ENCODE measurements at places on chromosomes 16 and 17.

DNA sequence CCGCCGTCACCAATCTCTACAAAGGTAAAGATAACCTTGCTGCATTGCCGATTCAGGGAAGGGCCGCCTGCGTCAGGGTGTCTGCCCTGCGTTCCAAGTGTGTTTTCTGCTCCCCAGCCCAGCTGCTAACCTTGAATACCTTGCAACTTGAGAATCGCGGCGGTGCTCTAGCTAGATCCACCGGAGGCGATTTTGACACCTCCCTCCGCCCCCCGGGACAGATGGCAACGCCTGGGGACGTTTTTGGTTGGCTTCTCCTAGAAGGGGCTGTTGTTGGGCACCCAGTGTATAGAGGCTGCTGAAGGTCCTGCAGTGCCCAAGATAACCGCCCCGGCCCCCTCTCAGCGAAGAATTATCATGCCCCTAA lies 1.5 kb downstream of the HAPSTR1 start:
- DNase-seq, result peak; percentile 45

DNA sequence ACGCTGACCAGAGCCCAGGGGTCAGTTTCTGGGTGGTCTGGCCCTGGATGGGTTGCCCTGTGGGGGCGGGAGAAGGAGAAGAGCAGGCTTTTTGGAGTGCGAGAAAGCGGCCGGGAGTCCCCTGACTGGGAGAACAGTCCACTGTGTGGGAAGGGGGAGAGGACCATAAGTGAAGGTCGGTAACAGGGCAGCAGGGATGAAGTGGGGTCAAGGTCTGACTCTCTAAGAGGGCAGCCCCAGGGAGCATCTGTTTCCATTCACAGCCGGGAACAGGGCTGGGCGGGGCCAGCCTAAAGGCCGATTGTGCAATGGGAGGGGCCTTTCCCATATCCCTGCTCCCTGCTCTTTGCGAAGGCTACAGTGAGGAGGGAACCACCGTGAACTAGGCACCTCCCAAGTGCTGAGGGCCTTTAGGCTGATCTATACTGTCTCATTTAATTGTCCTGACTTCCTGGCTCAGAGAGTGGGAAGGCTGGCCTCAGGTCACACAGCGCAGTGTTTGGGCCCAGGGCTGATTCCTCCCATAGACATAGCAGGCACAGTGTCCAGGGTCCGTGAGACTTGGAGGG lies 10.4 kb upstream of the WFDC1 start:
- DNase-seq, result no peak

- no peak for DNase-seq
These were observed 24.8 kb downstream of the SERPINF1 start for GRCh38 chr17:1786708-1787107.

DNA sequence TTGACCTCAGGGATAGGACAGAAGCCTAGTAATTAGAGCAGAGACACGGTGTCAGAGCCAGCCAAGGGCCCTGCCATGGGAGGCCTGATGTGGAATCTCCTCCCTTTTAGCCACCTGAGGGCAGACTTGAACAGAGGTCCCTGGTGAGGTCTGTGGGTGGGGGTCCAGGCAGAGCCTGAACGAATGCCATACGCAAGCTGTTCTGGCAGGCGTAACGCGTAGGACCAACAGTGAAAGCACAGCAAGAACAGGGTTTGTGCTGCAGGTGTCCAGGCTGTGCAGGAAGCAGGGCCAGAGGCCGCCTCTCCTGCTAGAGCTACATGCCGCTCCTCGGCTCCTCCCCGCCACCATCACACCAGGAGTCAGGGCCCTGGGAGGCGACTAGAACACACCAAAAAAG lies 81.9 kb upstream of the TBX2 start:
- no peak for DNase-seq

GRCh38 chr16:89374393-89374960 lies 115.9 kb downstream of the ANKRD11 start:
- DNase-seq, result no peak

DNA sequence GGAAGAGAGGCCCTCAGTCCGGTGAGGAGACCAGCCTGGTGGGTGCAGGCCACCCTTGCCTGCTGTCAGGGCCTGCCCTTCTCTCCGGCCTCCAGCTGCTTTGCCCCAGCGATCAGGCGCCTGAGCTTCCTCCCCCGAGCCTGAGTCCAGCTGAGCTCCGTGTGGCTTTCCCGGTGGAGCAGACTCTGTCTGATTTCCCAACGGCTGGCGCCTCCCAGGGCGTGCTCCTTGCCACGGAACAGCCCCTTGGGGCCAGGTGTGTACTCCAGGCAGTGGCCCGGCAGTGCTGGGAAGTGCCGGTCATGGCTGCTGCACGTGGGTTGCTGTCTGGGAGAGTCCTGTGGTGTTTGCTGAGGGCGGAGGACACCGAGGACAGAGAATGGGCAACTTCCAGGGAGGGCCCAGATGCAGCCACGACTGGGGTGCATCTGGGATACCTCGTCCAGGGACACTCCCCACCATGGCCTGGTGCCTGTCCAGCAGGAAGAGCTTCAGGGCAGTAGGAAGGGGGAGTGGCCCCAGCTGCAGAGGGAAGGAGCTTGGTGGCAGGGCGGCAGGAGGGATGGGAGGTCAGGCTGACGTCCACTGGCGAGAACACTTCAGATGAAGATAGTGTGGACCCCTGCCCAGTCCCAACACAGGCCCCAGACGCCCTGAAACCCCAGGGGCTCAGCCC lies 22.5 kb downstream of the METRNL start:
- no peak for DNase-seq

GRCh38 chr17:65530523-65531255 lies 30.8 kb downstream of the AXIN2 start:
- DNase-seq, result no peak

DNA sequence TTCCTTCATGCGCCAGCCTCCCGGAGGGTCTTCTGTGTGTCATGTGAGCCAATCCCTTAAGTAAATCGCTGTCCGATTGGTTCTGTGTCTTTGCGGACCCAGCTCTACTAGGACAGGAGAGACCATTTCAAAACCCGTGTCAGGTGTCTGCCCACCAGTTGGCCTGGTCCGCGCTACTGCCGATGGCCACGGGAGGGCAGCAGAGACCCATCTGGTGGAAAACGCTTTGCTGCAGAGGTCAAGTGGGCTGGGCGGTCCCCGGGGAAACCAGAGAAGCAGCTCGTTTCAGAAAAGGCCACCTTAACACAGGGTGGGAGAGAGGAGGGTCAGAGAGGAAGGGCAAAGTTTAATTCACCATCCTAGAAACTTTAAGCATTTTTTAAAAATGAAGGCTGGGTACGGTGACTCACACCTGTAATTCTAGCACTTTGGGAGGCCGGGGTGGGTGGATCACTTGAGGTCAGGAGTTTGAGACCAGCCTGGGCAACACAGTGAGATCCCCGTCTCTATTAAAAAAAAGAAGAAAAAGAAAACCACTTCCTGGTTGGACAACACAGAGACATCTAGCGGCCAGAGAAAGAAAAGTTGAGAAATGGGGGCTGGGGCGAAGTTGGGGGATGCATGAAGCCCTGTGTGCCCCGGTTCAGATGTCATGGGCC lies 2.8 kb upstream of the CIBAR2 start:
- DNase-seq, result peak; percentile 81

DNA sequence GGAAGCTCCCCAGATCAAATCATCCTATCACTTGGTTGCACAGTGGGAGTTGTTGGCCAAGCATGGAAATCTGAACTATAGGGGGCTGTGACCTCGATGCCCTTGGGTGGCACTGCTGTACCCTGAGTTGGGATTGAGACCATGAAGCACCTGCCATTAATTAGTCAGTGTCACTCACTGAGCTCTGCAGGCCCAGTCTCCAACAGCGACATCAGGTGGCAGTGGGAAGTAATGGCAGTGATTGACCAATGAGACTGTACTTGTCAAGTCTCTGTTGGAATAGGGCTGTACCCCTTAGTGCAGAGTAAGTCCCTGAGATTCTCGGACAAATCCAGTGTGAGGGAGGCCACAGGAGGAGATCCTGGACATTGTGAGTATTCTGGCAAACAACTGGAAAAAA lies 118.0 kb upstream of the RPL38 start:
- no peak for DNase-seq

GRCh38 chr17:2406271-2406902 lies 5.5 kb upstream of the MNT start:
- no peak for DNase-seq

- DNase-seq, result no peak
These were observed 561 bp upstream of the HERPUD1 start for GRCh38 chr16:56931271-56931891.
